ENCODE measurements at places on chromosomes 7 and 10.

- DNase-seq: no peak
Observed at GRCh38 chr10:98538472-98538871, 91.7 kb upstream of the HPS1 start.

DNA sequence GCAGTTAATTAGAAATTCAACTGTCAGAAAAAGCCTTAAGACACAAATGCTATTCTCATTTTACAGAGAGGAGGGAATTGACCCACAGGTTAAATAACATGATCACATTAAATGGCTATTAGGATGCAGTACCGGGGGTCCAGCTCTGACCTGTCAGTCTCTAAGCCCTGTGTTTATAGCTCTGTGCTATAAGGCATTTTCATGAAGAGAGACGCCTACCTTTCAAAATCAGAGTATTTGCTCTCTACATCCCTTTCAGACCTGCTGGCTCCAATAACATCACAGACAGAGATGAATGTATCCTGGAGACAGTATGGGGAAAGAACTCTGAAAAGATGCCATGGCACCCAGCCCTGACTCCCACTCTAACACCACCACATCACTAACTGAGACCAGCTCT is 189.9 kb upstream of the PRSS58 start:
- DNase-seq: no peak

GRCh38 chr10:114427124-114427852 is 23.0 kb upstream of the AFAP1L2 start:
- no peak for DNase-seq

DNA sequence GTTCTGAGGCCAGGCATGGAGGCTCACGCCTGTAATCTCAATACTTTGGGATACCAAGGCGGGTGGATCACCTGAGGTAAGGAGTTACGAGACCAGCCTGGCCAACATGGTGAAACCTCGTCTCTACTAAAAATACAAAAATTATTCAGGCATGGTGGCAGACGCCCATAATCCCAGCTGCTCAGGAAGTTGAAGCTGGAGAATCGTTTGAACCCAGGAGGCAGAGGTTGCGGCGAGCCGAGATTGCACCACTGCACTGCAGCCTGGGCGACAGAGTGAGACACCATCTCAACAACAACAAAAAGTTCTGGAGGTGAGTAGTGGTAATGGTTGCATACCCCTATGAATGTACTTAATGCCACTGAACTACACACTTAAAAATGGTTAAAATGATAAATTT is 60.3 kb upstream of the SP4 start:
- DNase-seq: no peak

DNA sequence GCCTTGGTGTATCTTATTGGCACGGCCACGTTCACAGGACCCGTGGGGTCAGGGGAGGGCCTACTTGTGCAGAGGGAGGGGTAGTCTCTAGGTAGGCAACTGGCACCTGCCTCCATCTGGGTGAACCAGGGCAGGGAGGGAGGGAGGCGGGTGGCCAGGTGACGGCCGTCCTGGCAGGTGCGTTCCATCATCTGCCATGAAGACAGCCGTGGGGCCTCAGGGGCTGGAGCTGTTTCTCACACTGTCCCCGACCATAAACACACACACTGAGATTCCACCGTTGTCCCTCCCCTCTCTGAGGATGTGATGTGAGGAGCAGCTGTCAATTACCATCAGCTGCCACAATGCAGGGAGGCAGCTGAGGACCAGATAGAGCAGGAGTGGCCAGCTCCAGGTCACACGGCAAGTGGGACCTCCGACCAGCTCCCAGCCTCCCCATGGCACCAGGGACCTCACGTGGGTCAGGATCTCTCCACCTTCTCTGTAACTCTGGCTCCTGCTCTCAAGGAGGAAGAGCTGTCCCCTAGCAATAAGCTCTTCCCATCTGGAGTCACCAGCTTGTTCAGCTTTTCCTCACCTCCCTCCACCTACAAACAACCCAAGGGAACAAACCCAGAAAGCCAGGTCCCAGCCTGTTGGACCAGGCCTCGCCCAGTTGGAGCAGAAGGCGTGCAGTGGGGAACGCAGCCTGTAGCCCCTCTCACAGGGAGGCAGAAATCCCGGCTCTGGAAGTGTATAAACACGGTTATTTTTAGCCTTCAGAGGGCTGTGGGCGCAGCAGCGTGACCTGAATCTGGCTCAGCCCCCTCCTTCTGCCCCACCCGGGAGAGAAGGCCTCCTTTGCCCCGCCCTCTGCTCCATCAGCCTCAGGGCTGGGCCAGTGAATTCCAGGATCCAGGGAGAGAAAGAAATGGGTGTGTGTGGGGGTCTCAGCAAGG is 33.1 kb downstream of the ZMIZ1 start:
- no peak for DNase-seq

DNA sequence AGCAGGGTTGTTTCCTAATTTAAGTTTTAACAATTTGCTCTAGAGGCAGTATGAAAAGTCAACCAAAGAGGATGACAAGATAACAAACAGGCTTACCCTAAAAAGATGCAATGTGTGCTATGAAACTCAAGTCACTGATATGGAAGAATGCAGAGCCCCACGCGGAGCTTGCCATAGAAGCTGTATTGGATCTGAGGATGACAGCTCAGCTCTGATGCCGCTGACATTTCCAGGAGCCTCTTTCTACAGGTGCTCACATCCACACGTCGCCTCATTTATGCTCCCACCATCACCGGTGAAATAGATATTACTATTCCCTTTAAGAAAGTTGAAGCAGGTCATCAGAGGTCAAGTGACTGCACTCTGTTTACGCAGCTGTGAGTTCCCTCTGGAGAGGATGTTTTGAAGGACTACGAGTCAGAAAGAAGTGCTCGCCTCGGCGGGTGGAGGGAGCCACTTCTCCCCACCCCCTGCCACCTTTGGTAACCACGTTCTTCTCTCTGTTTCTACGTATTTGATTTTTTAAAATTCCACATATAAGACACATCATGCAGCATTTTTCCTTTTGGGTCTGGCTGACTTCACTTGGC is 275.4 kb downstream of the GLRX3 start:
- DNase-seq: no peak

DNA sequence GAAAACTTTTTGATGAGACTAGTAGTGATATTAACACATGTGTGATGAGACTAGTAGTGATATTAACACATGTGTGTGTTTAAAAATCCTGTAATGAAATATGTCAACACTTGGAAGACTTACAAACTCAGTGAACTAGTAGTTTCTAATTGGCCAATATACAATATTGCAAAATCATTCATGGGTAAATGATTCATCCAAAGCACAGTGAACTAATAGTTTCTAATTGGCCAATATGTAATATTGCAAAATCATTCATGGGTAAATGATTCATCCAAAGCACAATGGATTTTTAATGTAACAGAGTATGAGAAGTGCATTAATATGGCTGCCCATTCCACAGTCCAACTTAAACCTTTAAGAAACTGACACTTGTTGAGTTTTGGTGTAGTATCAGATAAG is 77.8 kb downstream of the ATAD1 start:
- DNase-seq: no peak

DNA sequence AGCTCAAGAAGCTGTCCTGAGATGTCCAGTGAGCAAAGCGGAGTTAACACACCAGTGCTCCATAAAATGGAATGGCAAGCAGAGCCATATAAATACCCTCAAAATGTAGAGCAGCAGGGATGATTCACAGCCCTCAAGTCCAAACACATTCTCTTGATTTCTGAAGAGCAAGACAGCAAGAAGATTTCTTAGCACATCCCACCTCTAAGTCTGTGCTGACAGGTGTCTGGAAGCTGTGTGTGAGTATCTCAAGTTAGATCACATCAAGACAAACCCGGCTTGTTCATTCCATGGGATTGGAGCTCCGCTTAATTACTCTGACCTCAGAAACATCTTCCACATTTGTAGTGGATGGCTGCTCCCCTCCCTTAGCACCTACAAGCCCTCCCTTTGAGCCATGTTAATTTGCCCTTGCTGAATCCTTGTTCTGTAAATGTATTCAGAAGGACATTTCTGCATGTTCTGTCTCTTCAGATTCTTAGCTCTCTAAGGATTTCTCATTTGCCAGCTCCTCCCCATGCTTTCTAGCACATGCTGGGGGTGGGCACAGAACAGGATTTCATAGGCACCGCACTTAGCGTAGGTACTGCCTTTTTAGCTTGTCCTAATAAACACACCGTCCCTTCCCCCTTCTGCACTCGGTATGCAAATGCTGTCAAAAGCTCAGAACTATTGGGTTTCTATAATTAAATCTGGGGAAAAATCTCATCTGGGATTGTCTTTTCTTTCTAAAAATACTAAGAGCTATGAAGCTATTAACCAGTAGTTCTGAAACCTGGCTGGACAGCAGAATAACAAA is 112.7 kb downstream of the CPXM2 start:
- no peak for DNase-seq

GRCh38 chr10:112981553-112981952 is 31.5 kb downstream of the TCF7L2 start:
- no peak for DNase-seq
